ENCODE measurements at places on chromosomes 16 and 17.

DNA sequence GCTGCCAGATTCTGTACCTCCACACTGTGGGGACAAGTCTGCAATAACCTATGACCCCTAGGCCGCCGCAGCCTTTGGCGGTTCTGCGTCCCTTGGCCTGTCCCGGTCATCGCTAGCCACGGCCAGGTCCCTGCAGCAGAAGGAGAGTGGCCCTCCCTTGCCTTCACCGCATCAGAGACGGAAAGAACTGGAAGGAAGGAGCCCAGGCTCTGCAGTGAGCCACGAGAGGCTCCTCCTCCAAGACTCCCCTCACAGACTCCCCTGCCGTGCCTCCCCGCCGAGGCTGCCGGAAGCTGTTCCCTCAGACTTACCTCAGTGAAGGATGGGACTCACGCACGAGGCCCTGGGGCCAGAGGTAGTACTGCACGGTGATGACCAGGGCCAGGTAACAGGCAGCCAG is 11.0 kb downstream of the SLC38A8 start:
- DNase-seq, result no peak

DNA sequence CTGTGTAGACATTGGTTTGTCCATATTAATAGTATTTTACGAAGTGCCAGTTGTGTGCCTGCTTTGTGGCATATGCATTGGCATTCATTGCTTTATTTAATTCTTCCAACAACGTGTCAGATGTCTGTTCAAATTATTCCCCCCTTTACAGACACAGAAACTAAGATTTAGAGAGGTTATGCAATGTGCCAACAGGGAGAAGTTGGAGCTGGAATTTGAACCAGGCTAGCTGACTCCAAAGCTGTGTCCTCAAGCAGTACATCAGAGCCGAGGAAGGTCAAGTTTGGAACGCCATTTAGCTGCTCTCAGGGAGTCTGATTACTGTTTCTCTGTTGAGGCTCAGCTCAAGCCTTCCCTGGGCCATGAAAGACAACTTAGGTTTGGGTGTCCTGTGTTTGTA is 232.3 kb downstream of the WWOX start:
- no peak for DNase-seq

- no peak for DNase-seq
Measured at GRCh38 chr17:75647921-75648320, 14.7 kb downstream of the SMIM5 start.

DNA sequence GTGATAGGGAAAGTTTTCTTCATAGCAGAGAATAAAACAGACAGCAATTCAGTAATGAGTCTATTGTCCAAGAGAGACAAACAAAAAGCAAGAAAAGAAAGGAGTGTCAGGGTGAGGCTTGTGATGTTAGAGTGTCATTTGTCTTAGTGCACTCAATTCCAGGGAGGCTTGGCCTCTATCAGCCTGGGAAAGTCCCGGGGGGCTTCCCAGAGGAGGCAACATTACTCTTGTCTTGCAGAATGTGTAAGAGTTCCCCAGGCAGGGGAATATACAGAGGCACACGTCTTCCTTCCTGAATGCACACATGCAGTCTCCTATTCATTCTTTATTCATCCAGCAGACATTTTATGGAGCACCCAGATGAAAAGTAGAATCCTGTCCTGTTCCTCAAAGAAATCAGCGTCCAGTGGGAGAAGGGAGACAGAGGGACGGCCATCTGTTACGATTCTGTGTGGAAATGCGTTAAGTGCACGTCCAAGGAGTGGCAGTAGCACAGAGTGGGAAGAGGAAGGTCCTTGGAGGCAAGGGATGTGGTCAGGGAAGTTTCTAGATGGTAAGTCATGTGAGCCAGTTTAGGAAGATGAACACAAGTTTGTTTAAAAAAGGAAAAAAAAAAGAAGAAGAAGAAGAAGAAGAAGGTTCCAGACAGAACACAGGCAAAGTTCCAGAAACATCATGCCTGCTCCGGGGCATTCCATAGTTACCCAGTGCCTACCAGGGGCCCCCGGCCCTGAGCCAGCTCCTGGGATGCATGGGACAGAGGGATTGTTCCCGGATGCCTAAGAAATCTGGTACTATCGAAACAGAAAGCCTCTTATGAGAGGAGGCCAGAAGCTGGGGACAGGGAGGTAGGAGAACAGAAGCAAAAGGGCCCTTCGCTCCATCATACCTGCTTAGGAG is 21.1 kb downstream of the CACNG4 start:
- DNase-seq, result no peak

GRCh38 chr17:65783845-65784334 is 222.4 kb upstream of the AXIN2 start:
- no peak for DNase-seq

GRCh38 chr16:78216166-78216745 is 116.8 kb downstream of the WWOX start:
- DNase-seq, result no peak

DNA sequence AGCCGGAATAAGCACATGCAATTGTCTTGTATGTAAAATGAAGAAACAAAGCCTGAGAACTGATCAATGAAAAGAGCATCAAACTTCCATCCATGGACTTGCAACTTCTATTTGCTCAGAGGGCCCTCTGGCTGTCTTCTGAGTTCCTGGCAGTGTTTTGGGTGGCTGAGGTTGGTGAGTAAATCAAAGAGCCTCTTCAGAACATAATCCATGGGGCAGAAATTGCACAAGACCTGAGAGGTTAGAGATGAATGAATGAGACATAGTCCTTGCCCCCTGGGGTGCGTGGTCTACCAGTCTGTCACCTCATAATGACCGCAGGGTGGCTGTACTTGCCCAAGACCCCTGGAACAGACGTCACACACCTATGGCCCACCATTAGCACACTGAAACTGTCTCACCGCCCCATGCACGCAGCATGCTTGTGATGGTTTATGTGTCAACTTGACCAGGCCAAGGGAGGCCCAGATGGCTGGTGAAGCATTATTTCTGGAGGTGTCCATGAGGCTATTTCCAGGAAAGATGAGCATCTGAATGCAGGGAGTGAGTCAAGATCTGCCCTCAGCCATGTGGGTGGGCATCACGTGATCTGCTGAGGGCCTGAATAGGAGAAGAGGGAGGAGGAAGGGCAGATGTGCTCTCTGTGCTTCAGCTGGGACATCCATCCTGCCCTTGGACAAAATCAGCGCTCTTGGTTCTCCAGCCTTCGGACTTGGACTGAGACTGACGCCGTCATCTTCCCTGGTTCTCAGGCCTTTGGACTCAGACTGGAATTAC is 8.3 kb downstream of the PIK3R6 start:
- DNase-seq, result no peak

DNA sequence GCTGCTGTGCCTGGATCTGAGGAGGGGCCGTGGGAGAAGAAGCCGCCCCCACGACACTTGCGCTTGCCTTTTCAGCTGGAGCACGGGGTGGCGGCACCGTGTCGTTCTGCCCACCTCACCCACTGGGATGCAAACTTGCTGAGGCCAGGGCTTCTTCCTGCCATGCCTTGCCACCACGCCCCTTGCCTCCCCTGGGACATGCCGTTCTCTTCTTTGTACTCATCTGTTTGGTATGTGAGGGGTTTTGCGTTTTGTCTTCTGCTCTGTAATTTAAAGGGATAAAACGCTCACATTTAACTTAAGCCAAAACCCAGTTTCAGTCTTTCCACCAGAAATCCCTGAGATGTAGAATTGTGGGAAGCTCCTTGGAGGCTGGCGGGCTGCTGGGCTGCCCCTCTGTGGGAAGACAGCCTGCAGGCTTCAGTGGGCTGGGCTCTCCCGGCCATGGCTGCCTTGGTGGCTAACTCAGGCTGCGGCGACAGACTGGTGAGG is 180.2 kb downstream of the RPTOR start:
- no peak for DNase-seq

- DNase-seq, result no peak
Measured at GRCh38 chr17:40283662-40284061, 4.0 kb upstream of the CDC6 start.

- DNase-seq, result no peak
Measured at GRCh38 chr16:57000271-57001025, 11.1 kb downstream of the NLRC5 start.

DNA sequence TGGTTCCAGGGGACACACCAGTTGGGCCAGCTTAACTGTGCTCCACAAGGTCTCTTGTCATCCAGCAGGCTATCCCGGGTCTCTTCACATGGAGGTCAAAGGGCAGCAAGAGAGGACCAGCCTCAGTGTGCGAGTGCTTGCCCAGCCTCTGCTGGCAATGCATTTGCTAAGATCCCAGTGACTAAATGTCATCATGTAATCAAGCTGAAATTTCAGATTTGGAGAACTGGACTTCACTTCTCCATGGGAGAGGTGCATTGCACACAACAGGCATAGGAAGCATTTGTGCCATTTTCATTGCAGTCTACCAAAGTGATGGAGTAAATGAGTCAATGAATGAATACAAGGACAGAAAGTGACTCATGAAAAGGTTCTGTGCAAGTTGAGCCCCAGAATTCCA is 51.2 kb upstream of the KDM8 start:
- no peak for DNase-seq

DNA sequence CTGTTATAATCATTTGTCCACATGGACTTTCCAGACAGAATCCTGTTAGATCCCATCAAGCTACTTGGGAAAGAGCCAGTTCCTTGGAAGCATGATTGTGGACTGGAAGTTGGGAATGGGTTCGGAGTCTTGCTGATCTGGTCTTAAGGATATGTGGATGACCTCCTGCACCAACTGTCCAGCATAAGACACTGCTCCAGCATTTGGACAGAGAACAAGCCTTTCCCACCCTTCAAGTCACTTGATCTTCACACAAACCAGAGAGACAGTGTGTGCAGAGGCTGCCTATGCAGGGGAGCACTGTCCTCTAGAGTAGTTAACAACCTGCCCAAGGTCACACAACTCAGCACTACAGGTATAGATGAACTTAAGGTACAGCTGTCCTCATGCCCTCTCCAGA is 5.8 kb upstream of the MT1B start:
- no peak for DNase-seq

GRCh38 chr17:64254755-64255154 is 8.3 kb downstream of the TEX2 start:
- no peak for DNase-seq

DNA sequence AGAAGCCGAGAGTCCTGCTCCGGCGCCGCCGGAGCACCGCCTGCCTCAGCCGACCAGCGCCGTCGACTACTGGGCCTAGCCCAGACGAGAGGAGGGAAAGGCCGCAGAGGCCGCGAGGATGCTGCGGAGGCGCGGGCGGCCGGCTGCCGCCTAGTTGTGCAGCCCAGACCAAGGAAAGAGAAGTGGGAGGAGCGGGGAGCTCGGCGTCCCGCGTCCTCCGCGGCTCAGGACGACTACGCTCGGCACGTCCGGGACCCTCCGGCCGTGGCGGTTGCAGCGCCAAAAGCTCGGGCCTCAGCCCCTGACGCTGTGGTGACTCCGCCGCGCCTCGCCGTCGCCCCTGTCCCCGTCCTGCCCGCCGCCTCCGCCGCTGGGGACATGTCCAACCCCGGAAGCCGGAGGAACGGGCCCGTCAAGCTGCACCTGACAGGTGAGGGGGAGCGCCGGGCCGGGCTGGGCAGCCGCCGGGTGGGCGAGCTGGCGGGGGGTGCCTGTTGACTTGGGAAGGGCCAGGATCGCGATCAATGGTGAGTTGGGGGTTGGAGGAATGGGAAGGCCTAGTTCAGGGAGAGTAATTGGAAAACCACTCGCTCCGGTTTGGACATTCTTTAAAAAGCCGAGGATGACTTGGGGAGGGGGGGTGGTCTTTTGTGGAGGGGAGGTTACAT is 37.7 kb downstream of the RNF135 start:
- DNase-seq, result no peak

GRCh38 chr17:43854498-43854897 is 7.5 kb downstream of the CD300LG start:
- DNase-seq, result no peak

DNA sequence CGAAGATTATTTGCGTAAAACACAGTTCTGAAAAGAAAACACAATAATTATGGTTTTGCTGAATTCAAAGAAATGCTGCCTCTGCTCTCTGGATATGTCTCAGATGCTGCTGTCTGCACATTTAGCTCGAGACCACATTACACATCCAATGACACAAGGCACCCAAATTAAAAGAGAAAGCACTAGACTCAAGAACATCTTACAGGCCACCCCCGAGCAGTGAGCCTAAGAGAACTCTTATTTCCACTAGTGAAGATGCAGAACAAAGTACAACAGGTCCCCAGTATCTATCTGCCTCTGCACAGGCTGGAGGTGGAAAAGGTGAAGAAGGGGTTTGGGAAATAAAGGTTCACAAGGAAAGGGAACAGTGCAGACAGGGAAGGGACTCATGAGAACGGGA is 33.5 kb downstream of the GRB2 start:
- DNase-seq, result no peak

- DNase-seq, result no peak
Measured at GRCh38 chr16:52462816-52463215, 84.1 kb downstream of the TOX3 start.

GRCh38 chr17:82639628-82640027 is 8.6 kb downstream of the WDR45B start:
- no peak for DNase-seq
